Psoas muscle (tissue), 8 donors: ENCODE measurements at places on chromosomes 2 and 18. TPM values are rescaled to one million over a fixed set of nuclear protein-coding genes. Genes with fewer than 3 reads are reported as not detected.

Gene ITGA4
- polyA plus RNA-seq: 0.27 TPM

Gene SNTG2
- polyA plus RNA-seq: 0.29 TPM

Gene UGT1A8
- not detected for polyA plus RNA-seq

Gene CERKL
- polyA plus RNA-seq: not detected

Gene RHOB
- polyA plus RNA-seq: 120 TPM
